ENCODE measurements at places on chromosomes 1 and 21.

DNA sequence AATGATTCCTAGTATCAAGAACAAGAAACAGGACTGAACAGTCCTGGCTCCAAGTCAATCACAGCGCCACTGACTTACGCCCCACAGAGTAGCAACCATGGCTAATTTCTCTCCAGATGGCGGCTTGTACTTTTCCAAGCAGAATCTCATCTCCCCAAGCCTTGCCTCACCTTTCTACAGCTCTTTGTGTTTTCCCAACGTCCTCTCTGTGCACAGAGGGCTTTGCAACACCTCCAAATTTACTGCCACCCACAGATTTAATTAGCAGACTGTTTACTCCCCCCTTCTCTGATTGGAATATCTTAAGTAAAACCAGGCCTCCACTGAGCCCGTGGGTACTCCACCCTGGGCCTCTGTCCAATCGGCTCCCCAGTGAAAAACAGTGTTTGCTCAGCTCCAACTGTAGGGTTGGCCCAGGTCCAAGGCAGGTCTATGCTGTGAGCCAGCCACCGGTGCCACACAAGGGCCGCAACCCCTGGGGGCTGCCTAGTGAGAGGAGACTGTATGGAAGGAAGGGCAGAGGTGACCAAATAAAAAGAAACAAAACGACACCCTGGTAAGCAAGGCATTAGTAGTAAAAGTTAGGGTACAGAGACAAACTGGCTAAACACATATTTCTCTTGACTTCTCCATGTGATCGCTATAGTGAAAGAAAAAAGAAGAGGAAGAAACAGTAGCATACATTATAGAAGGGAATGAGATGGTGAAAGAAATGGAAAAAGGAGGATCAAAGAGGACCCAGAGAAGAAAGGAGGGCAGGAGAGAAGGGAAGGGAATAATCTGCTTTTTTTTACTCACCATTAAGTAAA is 128.4 kb upstream of the SOD1 start:
- no peak for DNase-seq

DNA sequence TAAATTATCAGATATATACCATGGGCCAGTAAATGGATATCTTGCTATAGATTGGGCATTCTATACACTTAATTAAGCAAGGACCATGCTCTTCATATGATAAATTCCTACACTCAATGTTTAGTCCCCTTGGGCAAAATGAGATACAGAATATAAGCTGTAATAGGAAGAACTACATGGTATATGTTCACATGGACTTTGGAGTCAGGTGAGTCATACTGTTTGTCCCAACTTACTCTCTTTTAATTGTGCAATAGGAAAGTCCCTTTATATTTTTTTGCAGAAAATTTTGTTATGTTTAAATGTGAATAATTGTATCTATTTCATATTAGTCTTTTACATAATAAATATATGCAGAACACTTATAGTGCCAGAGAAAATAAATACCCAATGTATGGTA is 820.2 kb upstream of the ADAMTS5 start:
- no peak for DNase-seq

DNA sequence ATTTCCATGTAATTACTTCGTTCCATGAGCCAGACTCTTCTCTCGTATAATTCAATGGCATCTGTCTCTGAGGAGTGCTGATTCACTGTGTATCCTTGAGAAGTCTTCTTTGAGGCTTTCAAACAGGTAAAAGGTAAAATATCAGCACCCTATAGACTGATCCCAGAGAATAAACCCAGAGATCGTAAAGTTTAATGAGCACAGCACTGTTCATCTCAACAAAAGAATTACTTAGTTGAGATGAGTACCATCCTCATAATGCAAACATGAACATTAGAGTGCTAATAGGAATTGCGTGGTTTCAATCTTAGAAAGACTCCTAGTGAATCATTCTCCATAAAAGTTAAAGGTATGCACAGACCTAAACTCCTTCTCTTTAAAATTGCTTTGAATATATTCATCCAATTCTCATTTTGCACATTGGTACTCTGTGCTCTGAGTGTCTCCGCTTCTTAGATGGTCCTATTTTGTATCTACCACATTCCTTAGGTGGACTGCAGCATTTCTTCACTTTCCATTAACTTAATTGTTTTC is 97.2 kb downstream of the TBX15 start:
- no peak for DNase-seq

DNA sequence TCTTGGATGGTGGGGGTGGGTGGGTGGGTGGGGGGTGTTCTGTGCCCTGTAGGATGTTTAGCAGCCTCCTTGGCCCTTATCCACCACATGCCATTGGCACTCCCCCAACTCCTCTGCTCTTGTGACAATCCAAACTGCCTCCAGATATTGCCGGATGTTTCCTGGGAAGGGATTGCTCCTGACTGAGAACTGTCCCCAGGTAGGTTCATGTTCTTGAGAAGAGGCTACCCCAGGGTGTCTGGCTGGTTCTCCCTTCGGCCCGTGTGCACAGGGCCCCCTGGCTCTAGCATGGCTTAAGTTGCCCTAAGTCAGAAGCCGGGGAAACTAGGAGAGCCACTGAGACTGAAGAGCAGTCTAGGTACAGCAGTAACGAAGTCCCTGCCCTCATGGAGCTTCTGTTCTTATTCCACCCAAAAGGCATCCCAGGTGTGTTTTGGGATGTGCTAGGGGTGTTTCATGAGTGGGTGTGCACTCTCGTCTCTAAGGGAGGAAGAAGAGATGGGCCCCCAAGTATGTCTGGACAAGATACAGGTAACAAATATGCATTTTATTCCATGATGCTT is 19.8 kb upstream of the THRAP3 start:
- DNase-seq, result no peak

GRCh38 chr1:110477445-110477957 is 26.6 kb downstream of the PROK1 start:
- DNase-seq, result no peak

DNA sequence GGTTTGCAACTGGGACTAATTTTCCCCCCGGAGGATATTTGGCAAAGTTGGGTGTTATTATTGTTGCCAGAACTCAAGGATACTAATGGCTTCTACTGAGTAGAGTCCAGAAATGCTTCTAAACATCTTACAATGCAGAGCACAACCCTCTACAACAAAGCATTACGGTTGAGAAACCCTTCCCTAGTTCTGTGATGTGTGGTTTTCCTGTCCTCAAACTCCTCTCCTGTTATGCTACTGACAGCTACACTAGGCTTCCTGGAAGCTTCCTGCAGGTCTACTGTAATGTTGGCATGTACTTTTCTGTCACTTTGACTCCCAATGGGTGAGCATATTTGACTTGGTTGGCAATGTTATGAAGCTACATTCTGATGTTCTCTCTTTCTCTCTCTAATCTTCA is 1656.9 kb downstream of the MRPL39 start:
- DNase-seq, result no peak

DNA sequence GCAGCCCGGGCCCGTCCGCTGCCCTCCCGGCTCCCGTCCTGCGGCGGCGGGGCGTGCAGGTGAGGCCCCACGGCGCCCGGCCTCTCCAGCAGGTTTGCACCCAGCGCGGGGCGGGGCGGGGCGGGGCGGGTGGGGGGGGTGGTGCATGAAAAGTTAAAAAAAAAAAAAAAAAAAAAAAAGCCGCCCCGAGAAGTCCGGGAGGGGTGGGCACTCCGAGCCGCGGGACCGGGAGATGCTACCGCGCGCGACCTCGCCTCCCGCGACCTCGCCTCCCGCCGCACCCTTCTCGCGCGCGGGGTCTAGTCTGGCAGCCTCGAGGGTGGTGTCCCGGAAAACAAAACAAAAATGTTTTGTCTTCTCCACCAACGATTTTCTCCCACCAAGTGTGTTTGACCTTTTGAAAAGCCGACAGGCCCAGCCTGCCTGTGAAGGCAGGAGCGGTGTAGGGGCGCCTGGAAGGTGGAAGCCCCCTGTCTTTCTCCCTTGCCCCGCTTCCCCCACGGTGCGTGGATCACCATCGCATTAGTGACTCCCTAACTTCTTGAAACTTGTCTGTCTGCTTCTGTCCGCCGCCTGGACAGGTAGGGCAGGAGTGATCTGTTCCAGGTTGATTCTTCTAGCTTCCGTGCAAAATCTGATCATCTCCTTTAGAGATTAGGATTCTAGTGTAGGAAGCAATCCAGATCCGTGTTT is 569 bp downstream of the RCAN3 start:
- DNase-seq, result no peak

DNA sequence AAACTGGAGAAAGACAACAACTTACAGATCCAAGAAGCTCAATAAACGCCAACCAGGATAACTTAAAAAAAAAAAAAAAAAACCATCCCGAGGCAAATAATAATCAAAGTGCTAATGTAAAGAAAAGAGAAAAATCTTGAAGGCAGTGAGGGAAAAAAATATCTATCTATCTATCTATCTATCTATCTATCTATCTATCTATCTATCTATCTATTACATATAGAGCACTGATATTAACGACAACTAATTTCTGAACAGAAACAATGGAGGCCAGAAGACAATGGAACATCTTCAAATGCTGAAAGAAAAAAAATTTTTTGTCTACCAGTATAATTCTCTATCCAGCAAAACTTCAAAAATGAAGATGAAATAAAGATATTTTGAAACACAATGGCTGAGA is 18.0 kb downstream of the PACC1 start:
- no peak for DNase-seq

DNA sequence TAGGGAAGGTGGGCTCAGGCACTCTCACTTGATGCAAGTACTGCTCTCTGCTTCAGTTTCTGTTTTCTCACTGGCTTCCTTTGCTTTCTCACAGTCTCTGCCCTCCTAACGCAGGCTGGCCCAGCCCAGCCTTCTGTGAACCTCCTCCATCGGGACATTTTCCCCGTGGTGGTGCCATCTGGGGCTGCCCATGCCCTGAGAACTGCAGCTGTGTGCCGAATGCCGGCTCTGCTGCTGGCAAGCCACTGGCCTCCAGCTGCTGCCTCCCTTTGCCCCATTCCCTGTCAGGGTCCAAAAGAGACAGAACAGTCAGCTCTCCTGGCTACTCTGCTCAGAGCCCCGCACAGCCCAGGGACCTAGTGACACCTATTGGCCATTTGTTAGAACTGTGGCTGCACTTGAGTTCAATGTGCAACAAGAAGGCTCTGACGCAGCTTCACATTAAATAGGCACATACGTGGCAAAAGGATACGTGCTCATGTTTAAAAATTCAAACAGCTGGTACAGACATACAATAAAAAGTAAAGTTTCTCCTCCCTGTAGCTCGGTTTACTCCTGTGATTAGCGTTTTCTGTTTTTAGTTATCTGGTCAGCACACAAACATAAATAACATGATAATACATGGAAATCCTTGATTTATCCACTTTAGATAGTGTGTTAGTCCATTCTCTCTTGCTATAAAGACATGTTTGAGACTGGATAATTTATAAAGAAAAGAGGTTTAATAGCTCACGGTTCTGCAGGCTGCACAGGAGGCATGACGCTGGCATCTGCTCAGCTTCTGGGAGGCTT is 46.6 kb downstream of the FCRL5 start:
- DNase-seq, result no peak

DNA sequence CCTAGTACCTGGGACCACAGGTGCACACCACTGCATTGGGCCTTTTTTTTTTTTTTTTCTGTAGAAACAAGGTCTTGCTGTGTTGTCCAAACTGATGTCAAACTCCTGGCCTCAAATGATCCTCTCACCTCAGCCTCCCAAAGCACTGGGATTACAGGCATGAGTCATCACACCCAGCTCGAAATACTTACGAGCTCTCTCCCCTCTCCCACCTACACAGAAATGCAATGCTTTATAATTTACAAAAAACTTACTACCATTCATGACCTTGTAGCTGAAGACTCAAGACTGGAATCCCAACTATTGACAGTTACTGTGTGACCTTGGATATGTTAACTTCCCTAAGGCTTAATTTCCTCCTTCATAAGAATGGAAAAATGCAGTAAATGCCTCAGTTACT is 18.7 kb downstream of the FOXJ3 start:
- no peak for DNase-seq

Data from stimulated activated CD8-positive, alpha-beta memory T cell treated with anti-CD3 and anti-CD28 coated beads, Interleukin-4, amount 100 ng/mL, for 4 hours (primary cell).